ENCODE measurements at places on chromosomes 12 and 14.

DNA sequence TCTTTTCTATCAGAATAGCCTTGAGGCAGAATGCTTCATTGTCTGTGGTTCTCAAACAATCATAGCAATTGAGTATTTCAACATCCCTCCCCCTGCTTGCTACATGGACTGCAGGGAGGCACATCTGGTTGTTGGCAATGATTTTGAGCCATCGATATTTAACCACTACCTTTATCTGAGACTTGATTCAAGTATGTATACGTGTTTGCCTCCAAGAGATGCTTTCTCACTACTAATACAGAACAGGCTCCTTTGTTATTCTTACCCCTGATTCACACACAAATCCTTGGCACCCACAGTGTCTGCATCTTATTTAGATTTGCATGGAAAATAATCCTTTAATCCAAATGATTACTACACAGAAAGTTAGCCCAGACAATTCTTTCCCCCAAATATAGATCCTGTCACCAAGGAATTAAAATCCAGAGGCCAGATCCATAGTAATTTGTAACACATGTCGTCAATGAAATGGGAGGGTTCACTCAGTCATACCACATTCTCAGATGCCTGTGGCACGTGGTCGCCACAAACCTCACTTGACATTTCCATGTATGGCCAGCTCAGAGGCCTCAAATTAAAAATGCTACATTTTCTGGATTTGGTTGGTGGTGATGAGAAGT lies 199.3 kb downstream of the ITPR2 start:
- no peak for DNase-seq

GRCh38 chr12:14138495-14138894 lies 157.1 kb upstream of the GRIN2B start:
- DNase-seq, result no peak

DNA sequence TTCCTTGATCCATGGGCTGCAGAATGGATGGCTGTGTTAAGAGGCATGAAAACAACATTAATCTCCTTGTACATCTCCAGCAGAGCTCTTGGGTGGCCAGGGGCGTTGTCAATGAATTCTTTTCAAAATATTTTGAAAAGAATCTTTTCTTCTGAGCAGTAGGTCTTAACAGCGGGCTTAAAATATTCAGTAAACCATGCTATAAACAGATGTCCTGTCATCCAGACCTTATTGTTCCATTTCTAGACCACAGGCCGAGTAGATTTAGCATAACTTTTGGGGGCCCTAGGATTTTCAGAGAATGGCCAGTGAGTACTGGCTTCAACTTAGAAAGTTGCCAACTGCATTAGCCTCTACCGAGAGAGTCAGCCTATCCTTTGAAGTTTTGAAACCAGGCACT lies 130.2 kb downstream of the RAD51B start:
- no peak for DNase-seq

DNA sequence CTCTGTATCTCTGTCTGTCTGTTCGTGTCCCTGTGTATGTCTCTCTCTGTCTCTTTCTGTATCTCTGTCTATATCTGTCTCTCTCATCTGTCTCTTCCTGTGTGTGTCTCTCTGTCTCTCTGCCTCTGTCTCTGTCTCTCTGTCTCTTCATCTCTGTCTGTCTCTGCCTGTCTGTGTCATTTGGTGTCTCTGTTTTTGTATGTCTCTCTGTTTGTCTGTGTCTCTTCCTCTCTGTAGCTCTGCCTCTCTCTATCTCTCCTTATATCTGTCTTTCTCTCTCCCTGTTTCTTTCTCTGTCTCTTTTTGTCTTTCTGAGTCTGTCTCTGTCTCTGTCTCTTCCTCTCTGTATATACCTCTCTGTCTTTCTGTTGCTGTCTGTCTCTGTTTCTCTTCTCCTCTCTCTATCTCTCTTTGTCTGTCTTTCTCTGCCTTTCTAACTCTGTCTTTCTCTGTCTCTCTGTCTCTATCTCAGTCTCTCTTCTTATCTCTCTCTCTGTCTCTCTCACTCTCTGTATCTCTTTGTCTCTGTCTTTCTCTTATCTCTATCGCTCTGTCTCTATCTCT lies 50.2 kb downstream of the TMEM121 start:
- no peak for DNase-seq

- no peak for DNase-seq
These were observed 1.7 kb upstream of the KCNJ8 start for GRCh38 chr12:21776175-21776574.

DNA sequence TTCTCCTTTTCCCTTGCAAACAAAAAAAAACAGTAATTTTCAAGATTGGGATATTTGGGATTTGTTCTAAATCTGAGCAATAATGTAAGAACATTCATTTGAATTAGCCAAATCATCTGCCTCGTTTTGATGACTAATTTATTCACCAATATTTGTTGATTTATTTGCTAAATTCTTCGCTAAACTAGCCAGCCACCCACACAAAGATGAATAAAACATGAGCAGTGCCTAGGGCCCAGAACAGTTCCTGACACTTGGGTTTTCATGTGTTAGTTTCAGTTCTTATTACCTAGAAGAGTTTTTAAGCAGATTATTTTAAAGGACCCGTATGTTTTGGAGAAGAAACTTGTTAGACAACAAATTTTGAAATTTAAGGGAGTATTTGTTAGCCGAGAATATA lies 1.4 kb downstream of the ETNK1 start:
- DNase-seq, result no peak

- no peak for DNase-seq
These were observed 68.7 kb downstream of the RPAP3 start for GRCh38 chr12:47636908-47637780.

DNA sequence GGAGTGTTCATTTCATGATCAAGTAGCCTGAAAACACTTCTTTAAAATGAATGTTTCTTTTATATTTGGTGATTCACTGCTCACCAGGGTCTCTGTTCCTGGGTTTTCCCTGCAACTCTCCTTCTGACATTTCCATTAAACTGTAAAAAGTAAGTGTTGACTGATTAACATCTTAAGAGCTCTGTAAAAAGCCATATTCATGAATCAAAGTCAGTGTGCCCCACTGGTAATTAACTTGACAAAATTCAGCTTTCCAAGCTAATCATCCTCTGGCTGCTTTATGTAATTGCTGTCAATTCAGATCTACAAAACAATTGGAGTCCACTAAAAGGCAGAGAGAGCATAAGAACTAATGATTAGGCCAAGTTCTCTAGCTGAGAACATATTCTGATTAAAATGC lies 41.6 kb downstream of the CNTN1 start:
- DNase-seq, result no peak

DNA sequence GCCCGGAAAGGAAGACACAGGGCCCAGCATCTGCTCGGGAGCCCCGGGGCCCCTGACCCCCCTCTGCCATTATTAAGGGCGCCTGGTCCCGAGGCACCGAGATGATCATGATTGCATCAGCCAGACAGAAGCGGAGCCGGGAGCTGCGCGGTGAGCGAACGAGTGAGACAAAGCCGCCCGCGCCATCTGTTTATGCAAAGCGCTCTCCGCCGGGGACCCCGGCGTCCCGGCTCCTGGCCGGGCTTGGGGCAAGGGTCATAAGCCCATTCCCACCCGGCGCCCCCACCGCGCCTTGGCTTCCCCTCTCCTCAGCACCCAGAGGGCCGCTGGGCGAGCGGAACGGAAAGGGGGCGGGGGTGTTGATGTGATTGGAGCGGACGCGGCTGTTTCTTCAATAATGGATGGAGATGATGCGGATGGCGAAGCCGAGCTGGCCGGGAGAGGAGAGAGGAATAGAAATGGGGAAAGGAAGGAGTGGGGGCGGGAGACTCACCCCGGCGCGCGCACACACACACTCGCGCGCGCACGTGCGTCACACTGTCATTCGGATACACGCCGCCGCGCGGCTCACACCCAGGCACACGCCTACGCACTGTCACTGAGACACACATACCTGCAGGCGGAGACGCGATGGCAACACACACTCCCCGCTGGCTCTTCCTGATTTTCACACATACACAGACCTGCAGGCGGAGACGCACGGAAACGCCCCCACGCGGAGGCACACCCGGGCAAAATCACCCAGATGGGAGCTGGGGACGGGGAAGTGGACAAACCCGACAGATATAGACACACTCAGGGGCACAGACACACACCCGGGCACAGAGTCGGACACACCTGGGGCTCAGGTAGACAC lies 10.7 kb downstream of the STAC3 start:
- DNase-seq, result peak; percentile 58

GRCh38 chr12:107322063-107322462 lies 228.7 kb upstream of the CRY1 start:
- DNase-seq, result no peak

GRCh38 chr12:1212526-1212925 lies 221.5 kb downstream of the ERC1 start:
- DNase-seq, result no peak

GRCh38 chr12:58761308-58761707 lies 159.0 kb downstream of the LRIG3 start:
- no peak for DNase-seq
